ENCODE measurements at places on chromosomes 6 and 20. TPM values are rescaled to one million over a fixed set of nuclear protein-coding genes. Genes with fewer than 3 reads are reported as not detected.

DNA sequence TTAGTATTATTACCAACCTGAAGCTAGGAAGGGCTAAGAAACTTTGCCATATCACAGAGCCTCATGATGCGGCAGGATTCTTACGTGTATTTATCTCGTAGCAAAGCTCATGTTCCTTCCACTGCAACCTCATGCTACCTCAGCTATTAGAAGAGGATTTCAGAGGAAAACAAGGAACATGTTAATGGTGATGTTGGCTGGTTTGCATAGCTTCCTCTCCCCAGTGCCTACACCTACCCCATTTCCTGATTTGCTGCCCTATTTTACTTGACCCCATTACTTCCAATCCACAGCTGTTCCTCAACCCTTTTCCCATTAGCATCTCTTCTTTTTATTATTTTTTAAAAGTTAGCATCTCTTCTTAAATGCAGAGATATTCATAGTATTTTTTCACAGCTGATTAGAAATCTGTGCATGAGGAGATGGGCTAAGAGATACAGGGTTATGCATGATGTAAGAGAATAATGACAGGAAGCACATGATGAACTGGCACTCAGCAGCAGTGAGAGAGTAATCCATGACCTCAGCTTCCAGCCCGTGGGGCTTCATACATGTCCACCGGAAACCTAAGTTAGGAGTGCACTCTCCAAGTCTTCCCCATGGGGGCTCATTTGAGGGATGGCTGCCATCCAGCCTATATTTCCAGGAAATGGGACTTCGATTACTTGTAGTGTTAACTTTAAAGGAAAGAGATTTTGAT, 106.1 kb upstream of the ASF1A start:
- H3K4me3 ChIP-seq = no peak overlapping the region
- no peak overlapping the region for H3K27ac ChIP-seq
- DNase-seq = no peak
- H3K36me3 ChIP-seq = no peaks in the 10 kb centered on the region
- H3K4me1 ChIP-seq = no peaks in the 10 kb centered on the region
- H3K27me3 ChIP-seq = no peaks in the 10 kb centered on the region

SLC16A10 gene
- total RNA-seq = 14.2 TPM

FLRT3 gene
- total RNA-seq = 107 TPM

SLC35A1 gene
- total RNA-seq = 12.7 TPM

IMPG1 gene
- not detected for total RNA-seq

Data from Caco-2 (cell line).